ENCODE measurements at places on chromosomes 16 and 17. TPM values are rescaled to one million over a fixed set of nuclear protein-coding genes. Genes with fewer than 3 reads are reported as not detected.

DNA sequence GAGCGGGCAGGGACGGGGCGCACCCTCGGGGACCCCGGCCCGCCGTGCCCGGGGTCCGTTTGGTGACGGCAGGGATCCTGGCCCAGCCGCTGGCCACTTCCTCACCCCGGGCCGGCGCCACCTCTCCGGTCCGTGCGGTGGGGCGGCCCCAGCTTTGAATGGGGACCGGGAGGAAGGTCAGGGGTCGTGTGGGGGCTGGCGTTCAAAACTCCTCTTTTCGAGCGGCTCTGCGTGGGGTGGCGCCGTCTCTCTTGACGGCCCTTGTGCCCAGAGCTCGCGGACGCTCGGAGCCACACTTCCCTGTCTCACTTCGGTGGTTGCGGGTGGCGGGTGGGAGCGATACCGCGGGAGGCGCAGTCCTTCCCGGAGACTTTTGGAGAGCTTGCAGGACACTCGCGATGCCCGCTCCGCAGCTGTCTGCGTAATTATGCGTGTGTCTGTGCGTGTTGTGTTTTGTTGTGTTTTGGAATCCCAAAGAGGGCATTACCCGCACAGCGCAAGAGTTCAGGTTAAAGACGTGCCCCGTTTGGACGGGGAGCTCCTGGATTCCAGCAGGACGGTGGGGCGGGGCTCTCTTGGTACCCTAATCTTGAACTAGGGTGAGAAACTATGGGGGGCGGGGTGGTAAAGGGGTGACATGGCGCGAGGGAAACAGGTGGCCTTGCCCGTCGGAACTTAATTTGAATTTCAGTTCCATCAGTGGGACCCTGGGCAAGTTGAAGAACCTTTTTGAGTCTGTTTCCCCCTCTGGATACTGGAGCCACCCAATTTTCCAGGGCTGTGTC lies 637 bp downstream of the PLCG2 start:
- peak overlapping the region; percentile 64 for H3K4me3 ChIP-seq
- peaks cover 7% of the 10 kb centered on the region for H3K4me1 ChIP-seq
- H3K27me3 ChIP-seq, result no peaks in the 10 kb centered on the region

Gene TSPOAP1
- polyA plus RNA-seq, result 8.2 TPM

GRCh38 chr17:52233176-52233575 lies 74.7 kb upstream of the CA10 start:
- no peak overlapping the region for H3K27ac ChIP-seq
- no peak overlapping the region for H3K4me3 ChIP-seq
- DNase-seq, result no peak
- H3K27me3 ChIP-seq, result no peaks in the 10 kb centered on the region

DNA sequence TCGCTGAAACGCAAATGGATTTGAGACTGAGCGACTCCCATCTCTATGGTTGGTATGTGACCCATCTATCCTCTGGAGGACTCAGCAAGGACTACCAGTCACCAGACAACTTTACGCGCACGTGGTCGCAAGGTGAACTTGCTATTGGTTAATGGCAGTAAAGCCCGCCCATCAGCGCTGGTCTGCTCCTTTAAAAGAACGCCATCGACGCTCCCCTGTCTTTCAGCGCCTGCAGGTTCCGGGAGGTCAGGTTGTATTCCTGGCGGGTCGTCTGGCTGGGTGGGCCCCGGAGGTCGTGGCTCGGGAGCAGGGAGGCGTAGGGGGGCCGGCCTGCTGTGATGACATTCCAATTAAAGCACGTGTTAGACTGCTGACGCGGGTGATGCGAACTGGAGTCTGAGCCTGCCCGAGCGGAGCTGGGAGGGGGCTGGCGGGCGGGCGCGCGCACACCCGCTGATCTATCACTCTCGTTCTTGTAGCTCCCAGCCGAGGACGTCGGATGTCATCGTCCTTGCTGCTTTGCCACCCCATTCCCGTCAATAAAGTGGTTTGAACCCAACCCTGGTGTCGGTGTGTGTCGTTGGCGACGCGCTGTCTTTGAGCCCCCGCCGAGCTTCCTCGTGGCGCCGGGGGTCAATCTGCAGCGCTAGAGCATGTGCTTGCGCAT lies 15.9 kb upstream of the ERN1 start:
- peak; percentile 100 for DNase-seq
- peaks cover 18% of the 10 kb centered on the region for H3K4me1 ChIP-seq
- no peaks in the 10 kb centered on the region for H3K36me3 ChIP-seq
- H3K27ac ChIP-seq, result peak overlapping the region; percentile 88

Gene LCMT1
- polyA plus RNA-seq, result 89.0 TPM

- H3K4me1 ChIP-seq, result no peaks in the 10 kb centered on the region
- DNase-seq, result no peak
- H3K27me3 ChIP-seq, result no peaks in the 10 kb centered on the region
- no peak overlapping the region for H3K4me3 ChIP-seq
These were observed 15.1 kb downstream of the FAM117A start for GRCh38 chr17:49748791-49749190.

Gene MPO
- polyA plus RNA-seq, result 0.87 TPM

Gene TBC1D3D
- polyA plus RNA-seq, result 2.5 TPM

DNA sequence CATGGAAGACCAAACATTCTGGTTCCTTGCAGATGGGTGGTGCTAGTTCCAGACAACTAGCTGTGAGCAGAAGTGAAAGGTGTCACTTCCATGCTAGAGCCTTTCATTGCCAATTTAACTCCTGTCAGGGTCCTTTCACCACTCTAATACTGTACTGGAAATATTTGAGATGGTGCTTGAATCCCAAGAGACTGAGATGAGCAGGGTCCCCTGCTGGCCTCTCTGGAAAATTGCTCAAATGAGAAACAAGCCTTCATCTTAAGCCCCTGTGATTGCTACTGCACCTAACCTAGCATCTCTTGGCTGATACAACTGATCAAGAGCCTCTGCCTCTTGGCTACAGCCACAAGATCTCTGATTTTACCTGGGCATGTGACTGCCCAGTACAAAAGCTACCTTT lies 7.4 kb upstream of the VAC14 start:
- no peaks in the 10 kb centered on the region for H3K4me1 ChIP-seq
- DNase-seq, result no peak
- no peaks in the 10 kb centered on the region for H3K27me3 ChIP-seq
- no peak overlapping the region for H3K27ac ChIP-seq

GRCh38 chr17:61196799-61197198 lies 202.8 kb upstream of the TBX2 start:
- no peak overlapping the region for H3K4me3 ChIP-seq
- DNase-seq, result no peak
- H3K36me3 ChIP-seq, result no peaks in the 10 kb centered on the region
- no peaks in the 10 kb centered on the region for H3K4me1 ChIP-seq

Gene RNU2-1
- not detected for polyA plus RNA-seq

All from testis (tissue), 5 donors.